ENCODE measurements at places on chromosomes 12 and 14.

GRCh38 chr14:41606532-41607303 is at the start of gene LRFN5:
Gene LRFN5 (plus strand): TSS chr14:41606876.
- no peak for DNase-seq

GRCh38 chr14:29895591-29896083 is 32.0 kb downstream of the PRKD1 start:
- no peak for DNase-seq

GRCh38 chr12:75816897-75817296 is 214.7 kb downstream of the PHLDA1 start:
- peak; percentile 54 for DNase-seq

DNA sequence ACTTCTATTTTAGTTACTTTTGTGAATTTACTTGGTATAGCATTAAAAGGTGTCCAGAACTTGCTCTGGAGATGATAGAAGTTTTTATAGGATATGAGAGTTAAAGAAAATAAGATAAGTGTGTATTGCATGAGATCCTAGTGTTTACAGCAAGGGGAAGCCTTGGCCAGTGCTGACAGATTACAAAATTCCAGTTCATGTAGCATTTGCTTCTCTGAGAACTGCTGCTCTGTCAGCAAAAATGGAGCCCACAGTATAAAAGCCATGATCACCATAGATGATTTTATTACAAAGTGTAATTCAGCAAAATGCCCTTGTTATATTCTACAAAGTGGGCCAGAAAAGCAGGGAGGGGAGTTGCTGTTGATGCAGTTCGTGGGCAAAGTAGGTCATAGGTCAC is 40.0 kb upstream of the ATF1 start:
- DNase-seq, result no peak

- DNase-seq, result no peak
Measured at GRCh38 chr12:30622509-30622908, 73.2 kb downstream of the IPO8 start.

GRCh38 chr12:39429809-39430208 is 13.1 kb downstream of the KIF21A start:
- no peak for DNase-seq

DNA sequence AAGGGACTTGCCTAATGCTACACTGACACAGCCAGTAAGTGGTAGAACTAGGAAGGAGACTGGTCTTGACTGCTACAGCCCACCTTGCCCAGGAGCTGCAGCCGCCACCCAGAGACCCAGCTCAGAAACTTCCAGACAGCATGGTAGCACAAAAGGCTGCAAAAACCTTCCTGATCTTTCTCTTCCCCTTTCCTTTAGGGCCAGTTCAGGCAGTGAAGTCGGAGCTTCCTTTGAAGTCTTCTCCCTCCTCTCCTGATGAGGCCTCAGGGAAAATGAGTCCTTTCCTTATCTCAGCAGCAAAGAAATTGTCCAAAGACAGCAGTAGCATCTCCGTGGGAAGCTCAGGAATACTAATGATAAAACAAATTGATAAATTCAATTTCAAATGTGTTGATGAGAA is 21.0 kb upstream of the CHST11 start:
- no peak for DNase-seq

DNA sequence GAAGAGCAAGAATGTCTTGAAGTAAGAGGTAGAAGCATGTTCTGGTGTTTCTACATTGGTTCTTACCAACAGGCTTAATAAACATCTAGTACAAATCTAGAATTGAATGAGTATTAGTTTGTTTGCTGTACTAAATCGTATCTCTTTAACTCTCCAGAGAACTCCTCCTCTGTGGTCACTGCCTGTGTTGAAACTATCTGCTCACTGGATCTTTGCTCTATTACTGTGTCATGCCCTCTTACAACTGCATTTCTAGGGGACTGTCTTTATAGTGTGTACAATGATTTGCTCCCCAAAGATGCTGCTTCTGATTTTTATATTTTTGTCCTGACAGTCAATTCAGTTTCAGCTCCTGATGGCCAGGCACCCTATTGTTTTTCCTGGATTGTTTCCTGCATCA is 50.1 kb upstream of the E2F7 start:
- no peak for DNase-seq

DNA sequence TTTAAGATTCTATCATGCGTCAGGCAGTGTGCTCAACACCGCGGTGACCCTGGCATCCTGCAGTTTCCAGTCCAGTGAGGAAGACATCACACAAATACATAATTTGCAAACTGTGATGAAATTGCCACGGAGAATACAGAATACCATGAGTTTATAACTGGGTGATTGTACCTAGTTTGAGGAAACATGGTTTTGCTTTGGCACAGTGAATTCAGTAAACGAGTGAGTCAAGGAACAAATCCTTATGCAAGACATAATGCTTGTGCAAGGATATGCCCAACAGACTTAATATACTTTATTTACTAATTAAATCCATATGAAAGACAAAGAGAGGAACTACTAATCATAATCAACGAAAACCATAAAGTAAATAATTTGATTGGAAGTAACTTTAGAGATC is 311.8 kb upstream of the TMTC1 start:
- no peak for DNase-seq

- DNase-seq, result no peak
Measured at GRCh38 chr14:80135305-80136088, 75.8 kb downstream of the DIO2 start.

- DNase-seq, result no peak
Measured at GRCh38 chr12:47967461-47968321, 4.3 kb downstream of the TMEM106C start.

DNA sequence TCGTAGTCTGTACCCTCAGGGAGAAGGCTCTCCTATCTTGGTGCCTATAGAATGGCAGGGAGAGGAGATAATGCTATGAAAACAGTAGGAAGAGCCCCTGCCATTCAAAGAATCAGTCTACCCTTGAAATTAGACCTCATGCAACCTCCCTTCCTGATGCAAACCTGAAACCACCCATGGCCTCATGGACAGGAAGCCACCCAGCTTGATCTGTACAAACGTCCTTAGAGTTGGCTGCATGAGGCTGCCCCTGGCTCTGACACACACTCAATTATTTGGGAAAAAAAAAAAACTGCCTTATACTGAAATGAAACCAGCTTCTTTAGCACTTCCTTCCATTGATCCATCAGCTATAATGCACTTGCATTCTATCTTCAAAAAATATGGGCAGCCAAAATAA is 116.6 kb upstream of the BCL2L14 start:
- no peak for DNase-seq

DNA sequence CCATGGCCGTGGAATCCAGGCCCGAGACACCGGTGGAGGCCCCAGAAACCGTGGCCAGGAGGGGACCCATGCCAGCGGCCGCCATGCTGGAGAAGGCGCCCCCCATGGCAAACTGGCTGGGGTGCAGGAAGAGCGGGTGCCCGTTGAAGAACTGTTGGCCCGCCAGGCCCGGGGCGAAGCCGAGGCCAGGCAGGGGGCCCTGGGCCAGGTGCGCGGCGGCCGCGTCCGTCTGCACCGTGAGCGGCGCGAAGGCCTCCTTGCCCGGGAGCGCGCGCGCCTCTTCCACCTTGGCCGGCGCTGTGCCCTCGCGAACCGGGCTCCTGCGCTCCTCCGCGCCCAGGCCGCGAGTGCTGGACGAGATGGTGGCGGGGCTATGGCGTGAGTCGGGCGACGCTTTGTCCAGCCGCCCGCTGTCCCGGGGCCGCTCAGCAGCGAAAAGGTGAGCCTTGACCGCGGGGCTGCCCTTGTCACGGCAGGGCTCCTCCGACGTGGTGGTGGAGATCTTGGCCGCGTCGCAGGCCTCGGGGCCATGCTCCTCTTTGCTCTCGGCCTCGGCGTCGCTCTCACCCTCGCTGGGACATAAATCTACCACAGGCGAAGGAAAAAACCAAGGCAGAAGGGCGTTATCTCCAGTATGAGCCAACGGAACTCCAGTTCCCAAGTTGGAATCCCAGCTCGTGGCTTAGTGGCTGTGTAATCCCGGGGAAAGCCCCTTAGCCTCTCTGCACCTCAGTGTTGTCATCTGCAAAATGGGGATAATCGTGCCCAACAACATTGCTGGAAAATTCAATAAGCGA is 9.5 kb downstream of the TBX3 start:
- no peak for DNase-seq

DNA sequence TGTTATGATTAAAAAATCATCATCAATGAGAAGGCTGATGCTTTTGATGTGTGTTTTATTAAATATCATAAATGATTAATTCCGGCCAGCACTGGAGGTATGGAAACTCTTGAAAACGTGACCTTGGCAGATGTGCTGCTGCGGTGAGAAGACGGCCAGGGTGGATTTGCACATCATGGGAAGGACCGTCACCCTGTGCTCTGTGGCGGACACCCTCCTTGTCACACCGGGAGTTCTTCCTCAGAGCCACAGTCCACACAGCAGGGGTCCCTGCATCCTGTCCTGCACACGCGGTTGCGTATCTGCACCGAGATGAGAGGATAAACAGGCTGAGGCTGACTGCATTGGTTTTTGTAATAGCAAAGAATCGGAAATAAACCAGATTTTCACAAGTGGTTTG is 33.5 kb downstream of the FZD10 start:
- DNase-seq, result no peak
